ENCODE measurements at places on chromosomes 7 and 10.

DNA sequence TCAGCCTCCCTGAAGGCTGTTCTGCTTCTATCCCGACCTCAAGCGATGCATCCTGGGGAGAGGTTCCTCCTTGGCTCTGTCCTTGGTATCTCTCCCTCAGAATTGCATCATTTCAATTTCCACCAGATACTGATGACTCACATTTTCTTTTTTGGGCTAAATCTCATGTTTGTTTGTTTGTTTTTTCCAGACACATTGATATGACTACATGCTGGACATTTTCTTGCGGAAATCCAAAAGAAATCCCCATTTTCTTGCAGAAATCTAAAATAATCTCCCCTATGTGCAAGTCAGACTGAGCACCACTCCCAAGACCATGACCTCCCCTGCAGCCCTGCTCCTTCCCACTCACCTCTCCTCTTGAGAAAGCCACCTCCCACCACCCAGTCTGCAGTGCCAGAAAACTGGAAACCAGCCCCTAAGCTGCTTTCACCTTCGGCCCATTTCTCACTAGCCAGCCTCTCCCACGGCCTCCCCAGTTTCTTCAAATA lies 260.2 kb upstream of the PRKCQ start:
- DNase-seq, result no peak

- peak; percentile 92 for DNase-seq
These were observed 20.6 kb downstream of the HSPA12A start for GRCh38 chr10:116721547-116722392.

DNA sequence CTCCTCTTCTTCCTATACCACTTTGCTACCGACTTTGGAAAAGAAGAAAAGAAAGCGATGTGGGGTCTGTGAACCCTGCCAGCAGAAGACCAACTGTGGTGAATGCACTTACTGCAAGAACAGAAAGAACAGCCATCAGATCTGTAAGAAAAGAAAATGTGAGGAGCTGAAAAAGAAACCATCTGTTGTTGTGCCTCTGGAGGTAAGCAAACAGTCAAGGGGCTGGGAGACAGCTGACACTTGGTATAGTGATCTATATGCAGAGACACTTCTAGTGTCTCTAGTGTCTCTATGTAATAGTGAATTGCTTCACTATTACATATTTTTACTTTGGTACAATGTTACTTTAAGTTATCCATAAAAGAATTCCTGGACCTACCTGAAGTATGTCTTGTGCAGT lies 13.9 kb downstream of the TET1 start:
- no peak for DNase-seq

DNA sequence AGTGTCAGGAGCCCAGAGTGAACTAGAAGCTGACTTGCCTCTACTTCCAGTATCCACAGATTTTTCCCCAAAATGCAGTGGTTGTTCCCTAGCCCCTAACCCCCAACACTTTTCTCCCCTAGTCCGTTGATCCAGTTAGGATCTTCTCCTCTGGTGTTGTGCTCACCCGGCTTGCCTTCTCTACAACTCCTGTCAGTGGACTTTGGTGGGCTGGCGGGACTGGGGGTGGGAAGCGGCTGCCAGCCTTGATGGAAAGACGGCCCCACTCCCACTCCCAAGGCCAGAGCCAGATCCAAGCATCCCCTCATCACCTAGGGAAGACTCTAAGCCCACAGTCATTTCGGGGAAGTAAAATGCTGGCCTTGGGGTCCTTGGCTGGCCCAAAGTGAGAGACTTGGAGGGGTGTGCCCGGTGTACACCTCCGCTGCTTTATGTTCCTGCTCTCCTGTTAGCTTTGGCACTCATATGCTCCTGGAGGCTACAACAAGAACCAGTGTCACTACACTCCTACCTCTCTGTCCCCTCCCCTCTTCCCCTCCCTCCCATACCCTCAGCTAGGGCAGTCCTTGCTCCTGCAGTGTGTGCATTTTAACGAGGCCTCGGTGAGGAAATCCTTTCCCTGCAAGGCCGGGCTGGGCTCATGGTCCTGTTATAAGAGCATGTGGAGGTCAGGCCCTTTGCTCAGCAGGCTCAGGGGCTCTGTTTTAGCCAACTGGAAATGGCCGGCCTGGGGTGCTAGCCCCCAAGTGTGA lies 930 bp upstream of the HOXA10 start:
- DNase-seq, result peak; percentile 64

GRCh38 chr7:158650821-158651225 lies 53.8 kb downstream of the NCAPG2 start:
- no peak for DNase-seq

DNA sequence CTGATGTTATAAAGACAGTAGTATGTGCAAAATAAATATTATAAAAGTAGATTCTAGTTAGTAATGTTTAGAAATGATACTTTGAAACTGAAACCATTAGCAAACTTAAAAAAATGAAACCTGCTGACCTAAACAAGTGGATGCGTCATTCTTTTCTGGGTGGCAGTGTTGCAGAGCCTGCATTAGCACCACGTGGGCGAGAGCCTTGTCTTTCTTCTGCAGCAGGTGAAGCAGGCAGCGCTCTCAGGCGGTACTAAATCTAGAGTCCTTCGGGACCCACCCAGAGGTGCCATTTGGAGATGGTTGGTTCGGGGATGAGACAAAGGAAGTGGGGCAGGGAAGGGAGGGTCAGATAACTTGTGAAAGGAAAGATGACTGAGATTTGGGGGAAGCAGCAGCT lies 759.1 kb upstream of the IGFBP3 start:
- DNase-seq, result peak; percentile 59

DNA sequence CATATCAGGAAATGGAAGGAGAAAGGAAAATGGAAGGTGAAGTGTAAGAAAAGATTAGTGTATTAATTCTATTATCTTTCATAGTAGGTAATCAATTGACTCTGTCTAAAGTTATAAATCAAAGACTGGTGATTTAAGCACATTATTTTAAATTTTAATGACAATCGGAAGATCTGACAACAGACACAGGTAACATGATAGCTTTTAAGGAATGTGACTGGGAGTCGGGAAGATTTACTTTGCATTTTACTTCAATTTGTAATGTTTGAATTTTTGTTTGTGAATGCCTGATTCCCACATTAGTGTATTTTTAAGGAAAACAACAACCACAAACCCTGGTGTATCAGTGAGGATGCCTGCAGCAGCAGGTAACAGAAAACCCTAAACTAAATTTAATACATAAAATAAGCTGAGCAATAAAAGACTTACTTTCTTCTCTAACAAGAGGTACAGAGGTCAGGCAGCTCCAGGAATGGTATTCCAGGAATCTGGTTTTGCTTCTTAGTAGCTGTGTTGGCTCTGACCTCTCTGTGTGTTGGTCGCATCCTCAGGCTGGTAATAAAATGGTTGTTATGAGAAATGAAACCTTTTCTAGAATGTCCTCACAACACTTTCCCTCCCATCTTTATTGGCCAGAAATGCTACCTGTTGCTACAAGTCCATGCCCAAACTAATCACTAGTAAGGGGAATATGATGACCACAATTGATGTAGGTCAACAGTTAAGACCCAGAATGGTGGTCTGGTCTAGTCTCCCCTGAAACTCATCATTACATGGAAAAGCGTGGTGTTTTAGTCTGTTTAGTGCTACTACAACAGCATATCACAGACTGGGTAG lies 12.2 kb downstream of the DNAJB9 start:
- peak; percentile 68 for DNase-seq
